ENCODE measurements at places on chromosomes 1 and 21.
A peak's percentile ranks its signal among the peaks of the same experiment; 100 is the strongest.

- no peak for DNase-seq
Observed at GRCh38 chr21:34344584-34344983, 19.2 kb upstream of the KCNE2 start.

- peak; percentile 74 for DNase-seq
Observed at GRCh38 chr1:204461331-204462228, 33.0 kb downstream of the PIK3C2B start.

DNA sequence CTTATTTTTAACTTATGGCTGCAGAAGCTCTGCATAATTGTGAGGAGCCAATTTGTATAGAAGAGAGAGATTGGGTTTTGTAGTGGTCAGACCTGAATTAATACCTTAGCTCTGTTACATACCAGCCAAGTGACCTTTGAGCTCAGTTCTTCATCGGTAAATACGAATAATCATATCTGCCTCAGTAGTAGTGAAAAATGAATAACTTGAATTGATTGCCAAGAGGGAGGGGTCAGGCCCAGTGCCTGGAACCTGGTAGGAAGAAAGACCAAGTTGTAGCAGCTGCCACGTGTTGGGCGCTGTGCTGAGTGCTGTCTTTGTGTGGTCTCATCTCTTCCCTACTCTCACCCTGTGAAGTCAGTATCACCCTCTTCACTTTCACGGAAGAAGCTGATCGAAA, 247.5 kb downstream of the PBX1 start:
- DNase-seq: no peak

DNA sequence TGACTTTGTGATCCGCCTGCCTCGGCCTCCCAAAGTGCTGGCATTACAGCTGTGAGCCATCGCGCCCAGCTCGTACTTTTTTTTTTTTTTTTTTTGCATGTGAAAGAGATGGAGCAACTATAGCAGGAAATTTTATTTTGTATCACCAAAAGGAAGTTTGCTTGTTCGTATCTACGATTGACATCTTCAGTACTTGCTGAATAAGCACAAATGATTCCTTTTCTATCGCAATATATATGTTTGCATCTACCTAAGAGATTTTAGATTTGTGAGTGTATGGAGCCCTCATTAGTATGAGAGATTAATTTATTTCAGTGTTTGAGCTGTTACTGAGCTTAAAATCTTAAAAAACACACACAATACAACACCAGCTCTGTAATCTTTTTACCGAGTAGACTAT, 143.1 kb downstream of the NFIA start:
- DNase-seq: no peak

GRCh38 chr1:110084227-110085078, 14.0 kb upstream of the ALX3 start:
- peak; percentile 45 for DNase-seq

GRCh38 chr1:62364721-62365120, 45.5 kb upstream of the KANK4 start:
- DNase-seq: no peak

All from germinal center (tissue), 1 donor.